Stimulated activated CD8-positive, alpha-beta memory T cell treated with anti-CD3 and anti-CD28 coated beads, Interleukin-2, amount 100 ng/mL, for 48 hours (primary cell): ENCODE measurements at places on chromosomes 5 and 9.
A peak's percentile ranks its signal among the peaks of the same experiment; 100 is the strongest.

- no peak for DNase-seq
Observed at GRCh38 chr9:70917277-70917676, 204.1 kb downstream of the TRPM3 start.

- no peak for DNase-seq
Observed at GRCh38 chr9:88161144-88161543, 22.9 kb upstream of the SPATA31C2 start.

GRCh38 chr5:20041326-20042274 is 53.6 kb upstream of the CDH18 start:
- no peak for DNase-seq

DNA sequence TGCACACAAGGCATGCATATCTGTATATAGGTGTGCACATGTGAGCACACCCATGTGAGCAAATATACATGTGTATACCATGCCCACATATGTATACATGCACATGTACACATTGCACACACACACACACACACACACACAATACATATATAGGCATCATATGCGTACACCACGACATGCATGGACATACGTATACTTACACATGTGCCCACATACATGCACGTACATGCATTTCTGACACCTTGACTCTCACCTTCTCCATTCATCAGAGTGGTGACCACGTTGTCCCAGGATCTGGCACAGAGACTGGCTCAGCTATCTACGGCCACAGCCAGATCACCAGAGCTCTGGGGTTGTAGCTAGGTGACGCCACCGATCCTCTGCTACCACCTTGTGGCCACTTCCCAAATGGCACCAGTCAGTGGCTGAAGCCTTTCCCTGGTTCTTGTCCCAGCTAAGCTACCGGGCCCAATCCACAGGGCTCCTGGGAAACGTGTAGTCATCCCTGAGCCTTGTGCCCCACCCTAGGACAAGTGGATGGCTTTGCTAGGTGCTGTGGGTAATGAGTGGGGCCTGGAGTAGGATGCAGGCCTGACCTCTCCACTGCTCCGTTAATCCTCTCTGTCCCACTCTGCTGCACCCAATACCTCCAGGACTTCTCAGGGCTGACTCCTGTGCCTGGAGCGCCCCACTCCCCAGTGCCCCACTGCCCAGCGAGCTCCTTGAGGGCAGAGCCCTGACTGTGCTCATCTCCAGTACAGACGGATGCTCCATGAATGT is 194.4 kb downstream of the RGS3 start:
- DNase-seq, result peak; percentile 61

GRCh38 chr9:97109194-97109811 is 70.4 kb upstream of the CTSV start:
- DNase-seq, result no peak

DNA sequence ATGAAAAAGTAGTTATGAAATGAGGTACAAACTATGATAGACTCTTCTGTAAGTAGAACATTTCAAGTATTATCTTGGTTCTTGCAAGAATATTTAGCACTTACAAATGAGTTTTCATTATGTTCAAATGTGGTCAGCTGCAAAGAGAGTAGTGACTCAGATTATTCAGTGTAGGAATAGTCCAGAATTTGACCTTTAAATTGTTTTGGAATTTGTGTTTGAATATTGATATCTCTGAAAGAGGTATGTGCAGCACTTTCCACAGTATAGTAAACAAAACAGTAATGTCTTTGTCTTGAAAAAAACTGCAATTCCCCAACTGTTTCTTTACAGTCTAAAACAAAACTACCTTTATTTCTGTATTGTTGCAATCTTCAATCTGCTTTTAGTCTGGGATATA is 56.1 kb downstream of the WDR70 start:
- no peak for DNase-seq

DNA sequence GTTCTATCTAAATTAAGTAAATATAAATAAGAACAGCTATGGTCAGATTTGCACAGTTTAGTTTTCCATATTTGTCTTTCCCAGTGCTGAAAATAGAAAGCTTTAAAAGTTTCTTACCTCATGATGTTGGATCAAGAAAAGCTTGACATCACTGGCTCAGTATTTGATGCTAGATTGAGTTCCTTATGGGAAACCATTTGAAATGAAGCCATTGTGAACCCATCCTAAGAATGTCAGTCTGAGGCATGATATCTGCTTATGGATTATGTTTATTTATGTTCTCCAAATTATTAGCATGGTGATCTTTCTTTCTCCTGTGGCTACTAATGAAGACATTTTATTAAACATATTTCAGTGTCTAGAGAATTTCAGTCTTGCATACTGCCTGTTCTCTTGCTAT is 143.0 kb downstream of the ADAMTSL1 start:
- DNase-seq, result no peak

DNA sequence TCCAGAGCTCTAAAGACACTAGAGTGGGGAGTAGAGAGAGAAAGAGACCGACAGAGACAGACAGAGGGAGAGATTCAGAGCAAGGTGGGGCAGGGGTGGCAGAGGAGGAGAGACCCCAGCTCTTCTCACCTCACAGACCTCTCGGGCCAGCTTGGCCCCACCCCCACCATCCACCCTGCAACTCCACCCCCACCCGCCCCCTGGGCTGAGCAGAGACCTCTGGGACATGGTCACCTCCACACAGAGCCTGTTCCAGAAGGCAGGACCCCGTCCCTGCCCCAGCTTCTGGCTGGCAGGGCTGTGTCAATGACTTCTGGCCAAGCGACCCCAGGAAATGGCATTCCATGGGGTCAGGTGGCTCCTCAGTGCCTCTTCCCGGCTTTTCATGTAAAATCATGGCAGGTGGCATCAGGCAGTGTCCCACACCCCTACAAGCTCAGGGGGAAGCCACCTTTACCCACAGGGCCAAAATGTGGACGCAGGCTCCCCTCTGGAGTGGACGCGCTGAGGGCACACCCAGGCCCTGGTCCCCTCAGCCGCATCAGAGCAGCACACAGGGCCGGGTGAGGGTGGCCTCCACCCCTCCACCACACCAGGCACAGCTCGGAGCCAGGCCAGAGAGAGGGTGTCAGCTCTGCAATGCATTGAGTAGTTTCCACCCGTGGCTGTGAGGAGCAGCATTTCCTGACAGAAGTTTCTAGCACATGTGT is 131.2 kb upstream of the LPCAT1 start:
- no peak for DNase-seq

DNA sequence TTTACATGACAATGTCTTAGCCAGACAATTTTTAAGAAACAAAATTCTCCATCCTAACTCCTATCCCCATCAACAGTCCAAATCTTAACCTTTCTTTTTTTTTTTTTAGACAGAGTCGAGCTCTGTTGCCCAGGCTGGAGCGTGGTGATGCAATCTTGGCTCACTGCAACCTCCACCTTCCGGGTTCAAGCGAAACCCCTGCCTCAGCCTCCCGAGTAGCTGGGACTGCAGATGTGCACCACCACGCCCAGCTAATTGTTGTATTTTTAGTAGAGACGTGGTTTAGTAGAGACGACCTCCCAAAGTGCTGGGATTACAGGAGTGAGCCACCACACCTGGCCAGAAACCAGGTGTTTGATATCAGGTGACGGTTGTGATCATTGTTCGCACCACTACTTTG is 10.2 kb downstream of the ABL1 start:
- DNase-seq, result no peak

GRCh38 chr5:138545919-138546562 is 3.0 kb upstream of the ETF1 start:
- no peak for DNase-seq

DNA sequence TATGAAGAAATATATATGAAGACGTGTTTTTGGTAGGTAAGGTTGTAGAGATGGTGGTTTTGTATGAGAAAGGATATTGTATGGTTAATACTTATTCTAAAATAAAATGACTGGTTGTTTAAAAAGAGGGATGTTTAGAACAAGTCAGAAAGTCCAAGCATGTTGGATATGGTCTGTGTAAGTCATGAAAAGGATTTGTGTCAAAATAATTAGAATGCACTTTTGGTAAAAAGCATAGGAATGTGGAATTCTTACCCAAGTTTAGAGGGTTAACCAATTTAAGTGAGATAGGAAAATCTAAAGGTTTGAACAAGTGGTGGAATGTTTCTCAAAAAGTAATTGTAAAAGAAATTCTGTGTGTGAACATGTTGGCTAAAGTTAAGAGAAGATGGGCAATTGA is 1556.5 kb upstream of the C9orf72 start:
- no peak for DNase-seq

GRCh38 chr9:97853056-97853843 is at the start of gene FOXE1:
Gene FOXE1, plus strand, starts transcription at chr9:97853226. Its CDS starts 689 bp downstream, at chr9:97853915.
- no peak for DNase-seq

- no peak for DNase-seq
Observed at GRCh38 chr5:36215910-36216309, 25.8 kb downstream of the NADK2 start.
